ENCODE measurements at places on chromosomes 5 and 9.
A peak's percentile ranks its signal among the peaks of the same experiment; 100 is the strongest.

DNA sequence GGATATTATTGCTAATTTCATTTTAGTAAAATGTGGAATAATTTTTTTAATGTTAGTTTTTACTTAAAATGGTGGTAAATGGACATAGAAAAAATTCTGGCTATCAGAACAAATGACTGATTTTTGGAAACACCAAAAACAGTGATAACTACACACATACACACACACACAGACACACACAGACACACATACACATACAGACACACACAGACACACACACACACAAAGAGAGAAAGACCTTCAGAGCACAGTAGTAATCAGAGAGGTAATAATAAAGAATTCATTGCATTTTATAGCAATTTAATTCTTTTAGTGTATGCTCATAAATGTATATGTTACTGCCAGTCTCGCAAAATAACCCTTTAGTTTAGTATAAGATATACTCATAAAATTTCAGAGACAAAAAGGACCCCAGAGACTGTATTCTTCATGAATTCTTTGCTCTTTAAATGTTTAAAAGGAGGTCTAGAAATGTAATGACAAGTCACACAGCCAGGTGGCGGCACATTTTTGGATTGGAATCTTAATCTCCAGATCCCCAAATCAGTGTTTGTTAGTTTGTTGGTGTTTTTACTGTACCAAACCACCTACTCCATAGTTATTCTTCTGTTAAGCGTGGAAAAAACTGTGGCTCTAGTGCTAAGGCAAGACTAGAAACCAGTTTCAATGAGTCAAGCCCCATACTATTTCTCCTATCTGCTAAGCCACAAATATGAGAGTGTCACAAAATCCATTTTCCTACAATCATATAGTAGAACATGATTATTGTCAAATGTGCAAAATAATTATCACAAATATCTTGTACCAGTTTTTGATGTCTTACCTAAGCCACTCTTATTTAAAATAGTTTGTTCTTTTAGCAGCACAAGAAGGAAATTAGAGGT, 109.9 kb downstream of the EDIL3 start:
- DNase-seq: no peak

DNA sequence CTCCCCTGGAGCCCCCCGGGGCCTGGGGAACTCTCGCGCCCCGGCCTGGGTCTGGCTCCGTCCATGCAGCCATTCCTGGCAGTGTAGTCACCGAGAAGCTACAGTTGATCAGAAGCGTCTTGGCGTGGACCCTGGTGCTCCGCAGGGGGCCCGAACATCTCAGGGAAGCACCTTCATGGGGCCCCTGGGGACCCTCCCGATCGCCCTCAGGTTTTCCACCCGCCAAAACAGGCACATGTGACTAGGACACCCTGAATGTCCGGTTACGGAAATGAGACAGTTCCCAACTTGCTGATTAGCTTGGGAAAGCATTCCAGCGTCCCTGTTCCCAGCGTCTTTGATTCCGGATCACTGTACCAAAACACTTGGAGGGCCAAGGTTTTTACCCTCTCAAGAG, 472 bp downstream of the FBXO4 start:
- DNase-seq: no peak

GRCh38 chr9:121508415-121508814, 8.8 kb upstream of the GGTA1 start:
- DNase-seq: no peak

- DNase-seq: no peak
These were observed 234.9 kb upstream of the TARS1 start for GRCh38 chr5:33205727-33206410.

GRCh38 chr9:68738358-68738757, 33.3 kb downstream of the PIP5K1B start:
- DNase-seq: no peak

- DNase-seq: no peak
These were observed 277.9 kb upstream of the CDH9 start for GRCh38 chr5:27316271-27316650.

GRCh38 chr5:119751734-119752094, 122.4 kb downstream of the FAM170A start:
- DNase-seq: no peak

DNA sequence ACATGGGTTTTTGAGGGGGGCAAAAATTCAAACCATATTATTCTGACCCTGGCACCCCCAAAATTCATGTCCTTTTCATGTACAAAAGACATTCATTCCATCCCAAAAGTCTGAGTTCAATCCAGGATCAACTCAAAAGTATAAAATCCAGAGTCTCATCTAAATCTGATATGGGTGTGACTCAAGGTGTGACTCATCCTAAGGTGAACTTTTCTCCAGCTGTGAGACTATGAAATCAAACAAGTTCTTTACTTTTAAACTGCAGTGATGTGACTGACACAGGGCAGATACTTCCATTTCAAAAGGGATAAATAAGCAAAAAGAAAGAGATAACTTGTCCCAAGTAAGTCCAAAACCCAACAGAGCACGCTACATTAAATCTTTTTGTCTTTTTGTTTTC, 20.6 kb upstream of the CYLC2 start:
- DNase-seq: no peak

DNA sequence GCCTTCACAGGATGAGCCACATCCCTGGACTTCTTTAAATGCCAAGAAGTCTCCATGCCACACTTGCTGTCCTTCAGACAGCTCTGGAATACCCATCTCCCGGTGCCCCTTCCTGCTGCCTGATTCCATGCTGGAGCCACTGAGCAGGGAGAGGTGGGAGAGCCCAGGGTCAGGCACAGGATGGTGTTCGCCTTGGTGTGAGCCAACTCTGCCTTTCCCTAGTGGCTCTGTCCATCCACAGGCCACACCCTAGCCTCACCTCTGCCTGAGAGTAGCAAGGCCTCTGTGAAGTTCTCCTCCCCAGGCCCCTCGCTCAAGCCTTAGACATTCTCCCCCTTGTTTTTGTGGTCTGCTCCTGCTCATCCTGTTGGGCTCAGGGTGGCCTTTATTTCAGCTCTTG, 54.2 kb upstream of the ANGPTL2 start:
- no peak for DNase-seq

DNA sequence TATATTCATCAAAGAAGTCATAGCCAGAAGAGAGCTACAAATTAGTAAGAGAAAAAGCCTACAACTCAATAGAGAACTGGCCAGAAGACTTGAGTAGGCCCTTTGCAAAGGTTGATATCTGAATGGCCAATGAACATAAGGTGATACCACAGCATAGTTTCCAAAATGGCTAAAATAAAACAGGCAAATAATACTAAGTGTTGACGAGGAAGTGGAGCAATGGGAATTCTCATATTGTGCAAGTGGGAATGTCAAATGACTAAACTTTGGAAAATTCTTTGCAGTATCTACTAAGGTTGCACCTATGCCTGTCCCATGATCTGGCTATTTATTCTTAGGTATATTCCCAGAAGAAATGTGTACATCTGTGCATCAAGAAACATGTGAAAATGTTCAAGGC, 48.3 kb downstream of the BOD1 start:
- DNase-seq: no peak

DNA sequence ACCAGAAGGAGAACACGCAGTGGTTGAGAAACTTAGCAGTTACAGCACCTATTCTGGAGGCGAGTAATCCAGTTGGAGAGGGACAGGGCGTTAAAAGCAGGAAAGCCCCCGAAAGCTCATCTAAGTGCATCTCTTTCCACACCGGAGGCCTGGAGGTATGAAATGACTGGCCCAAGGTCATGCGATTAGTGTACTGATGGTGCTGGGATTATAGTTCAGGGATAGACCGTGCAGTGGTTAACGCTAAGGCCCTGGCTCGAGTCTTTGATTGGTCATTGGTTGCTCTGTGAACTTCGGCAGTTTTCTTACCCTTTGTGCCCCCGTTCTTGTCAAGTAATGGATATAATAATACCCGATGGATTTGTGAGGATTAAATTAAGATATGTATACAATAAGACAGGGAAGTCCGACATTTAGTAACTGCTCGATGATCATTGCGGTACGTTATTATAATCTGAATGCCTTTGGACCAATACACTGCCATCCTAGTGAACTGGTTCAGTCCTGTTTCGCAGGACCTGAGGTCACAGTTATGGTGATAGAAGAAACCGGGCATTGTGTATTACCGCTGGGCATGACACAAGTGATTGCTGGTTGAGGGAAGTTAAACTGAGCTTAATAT, 960 bp downstream of the CANX start:
- peak; percentile 34 for DNase-seq

- no peak for DNase-seq
These were observed 106.5 kb upstream of the PARP8 start for GRCh38 chr5:50559955-50560354.

DNA sequence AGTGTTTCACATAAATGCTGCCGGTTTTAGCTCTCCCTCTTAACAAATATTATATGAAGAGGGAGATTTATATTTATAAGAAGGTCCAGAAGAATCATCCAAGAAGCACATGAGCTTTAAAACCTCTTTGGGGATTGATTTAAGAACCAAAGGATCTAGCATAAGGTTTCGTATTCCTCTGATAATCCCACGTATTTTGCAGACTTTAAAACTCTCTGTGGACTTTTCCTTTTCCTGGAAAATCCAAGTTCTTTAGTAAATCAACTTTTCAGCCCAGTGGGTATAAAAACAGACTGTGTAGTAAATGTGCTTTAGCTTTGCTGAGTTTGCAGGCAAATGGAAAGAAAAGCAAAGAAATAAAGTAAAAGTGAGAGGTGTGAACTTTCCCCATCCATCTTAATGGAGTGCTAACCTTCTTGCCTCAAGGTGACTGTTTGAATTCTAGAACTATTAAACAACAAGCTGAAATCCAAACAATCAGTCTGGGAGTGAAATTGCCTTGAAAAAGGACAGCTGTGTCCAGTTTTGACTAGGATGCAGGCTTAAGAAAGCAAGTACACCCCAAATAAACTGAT, 363.4 kb upstream of the SLC24A2 start:
- no peak for DNase-seq

DNA sequence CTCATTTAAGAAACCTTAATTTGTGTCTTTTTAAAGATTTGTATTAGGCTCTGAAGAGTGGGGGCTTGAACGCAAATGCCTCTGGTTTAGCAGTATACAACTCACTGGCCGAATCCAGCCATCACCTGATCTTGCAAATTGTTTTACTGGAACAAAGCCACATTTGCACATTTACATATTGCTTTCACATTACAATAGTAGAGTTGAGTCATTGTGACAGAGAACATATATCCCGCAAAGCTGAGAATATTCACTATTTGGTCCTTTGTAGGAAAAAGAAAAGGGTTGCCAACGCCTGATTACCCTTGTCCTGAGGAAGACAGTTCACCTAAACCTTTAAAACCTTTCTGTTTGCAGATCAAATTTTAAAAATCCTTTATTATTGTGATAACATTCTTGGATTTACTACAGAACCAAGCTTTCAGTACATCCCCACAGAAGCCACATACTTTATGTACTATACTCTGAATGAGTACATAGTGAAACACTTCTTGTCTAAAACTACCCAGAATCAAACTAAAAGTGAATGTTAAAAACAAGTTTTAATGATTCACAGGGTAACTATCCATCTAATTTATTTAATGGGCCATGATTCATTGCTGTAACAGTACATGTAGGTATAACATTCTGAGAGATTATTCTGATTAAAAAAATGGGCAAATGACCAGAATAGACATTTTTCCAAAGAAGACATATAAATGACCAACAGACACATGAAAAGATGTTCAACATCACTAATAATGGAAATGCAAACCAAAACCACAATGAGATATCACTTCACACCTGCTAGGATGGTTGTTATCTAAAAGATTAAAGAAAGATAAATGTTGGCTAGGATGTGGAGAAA, 161.0 kb downstream of the SLC25A46 start:
- no peak for DNase-seq

DNA sequence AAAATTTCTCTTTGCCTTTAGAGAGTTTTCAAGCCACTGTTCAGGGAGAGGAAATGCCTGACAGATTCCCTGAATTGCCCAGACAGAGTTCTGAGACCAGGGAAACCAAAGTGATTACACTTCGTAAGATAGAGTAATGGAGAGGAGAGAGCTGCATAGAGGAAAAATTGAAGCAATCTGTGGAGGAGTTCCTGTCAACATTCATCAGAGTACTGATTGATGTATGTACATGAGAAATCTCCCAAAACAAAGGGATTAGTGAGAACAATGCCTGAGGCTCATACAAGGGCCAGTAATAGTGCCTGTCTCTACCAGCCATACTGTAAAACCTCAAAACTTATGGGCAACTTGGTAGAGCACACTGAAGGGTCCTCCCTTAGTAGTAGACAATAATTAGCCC, 79.0 kb upstream of the TRIM32 start:
- DNase-seq: no peak
